ENCODE measurements at places on chromosomes 2 and 18.

DNA sequence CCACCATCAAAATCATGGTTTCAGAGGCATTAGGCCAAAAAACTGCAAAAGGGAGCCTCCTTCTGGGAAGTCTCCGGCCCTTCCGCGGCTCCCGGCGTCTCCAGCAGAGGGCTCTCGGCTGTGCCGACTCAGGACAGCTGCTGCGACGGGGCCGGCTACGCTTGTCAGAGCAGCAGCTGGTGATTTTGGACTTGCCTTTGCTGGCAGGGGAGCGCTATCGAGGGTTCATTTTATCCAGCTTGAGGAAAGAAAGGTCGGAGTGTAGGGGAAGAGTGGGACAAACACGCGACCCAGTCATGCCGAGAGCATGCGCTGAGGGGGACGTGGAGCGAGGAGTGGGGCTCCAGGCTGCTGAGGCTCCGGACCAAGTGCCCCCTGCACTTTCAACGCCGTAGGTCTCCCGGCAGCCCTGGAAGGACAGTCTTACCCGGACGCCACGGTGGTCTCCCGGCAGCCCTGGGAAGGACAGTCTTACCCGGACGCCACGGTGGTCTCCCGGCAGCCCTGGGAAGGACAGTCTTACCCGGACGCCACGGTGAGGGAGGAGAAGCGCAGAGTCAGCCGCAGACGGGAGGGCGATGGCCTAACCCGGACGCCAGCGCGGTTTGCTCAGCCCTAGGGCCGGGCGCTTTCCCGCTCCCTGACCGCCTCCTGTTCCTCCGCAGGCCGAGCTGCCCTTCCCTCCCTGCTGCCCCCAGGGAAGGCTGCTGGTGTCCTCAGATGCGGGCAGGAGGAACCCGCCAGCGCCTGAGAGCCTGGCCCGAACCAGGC is 21.7 kb downstream of the DDX18 start:
- DNase-seq, result peak; percentile 86

DNA sequence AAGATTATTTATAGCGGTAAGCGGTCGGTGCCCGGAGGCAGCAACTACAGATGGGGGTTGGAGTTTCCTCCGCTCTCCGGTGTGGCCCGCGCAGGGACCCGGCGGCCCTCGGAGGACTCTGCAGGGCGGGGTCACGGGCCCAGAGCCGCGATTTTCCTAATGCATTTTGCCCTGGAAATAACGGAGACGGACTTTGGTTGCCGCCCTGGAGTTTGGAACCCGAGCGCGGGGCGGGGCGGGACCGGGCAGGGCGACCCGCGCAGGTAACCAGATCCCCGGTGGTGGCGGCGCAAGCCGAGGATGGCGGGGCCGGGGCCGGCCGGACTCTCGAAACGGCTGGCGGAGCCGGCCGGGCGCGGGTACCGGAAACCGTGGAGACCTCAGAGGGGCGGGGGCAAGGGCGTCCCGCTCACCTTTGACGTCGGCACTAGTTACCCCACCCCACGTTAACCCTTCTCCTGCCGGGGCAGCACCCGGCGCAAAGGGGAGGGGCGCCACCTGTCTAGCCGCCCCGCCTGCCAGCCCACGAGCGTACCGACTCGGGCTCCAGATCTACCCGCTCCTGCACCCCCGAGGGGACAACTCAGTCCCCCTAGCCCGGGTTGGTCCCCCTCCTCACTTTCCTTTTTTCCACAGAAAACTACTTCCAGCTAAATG is 2.9 kb downstream of the CYP26B1 start:
- no peak for DNase-seq

- no peak for DNase-seq
Observed at GRCh38 chr2:6657855-6658254, 207.9 kb downstream of the CMPK2 start.

- no peak for DNase-seq
Observed at GRCh38 chr2:135162786-135163185, 110.7 kb downstream of the RAB3GAP1 start.

DNA sequence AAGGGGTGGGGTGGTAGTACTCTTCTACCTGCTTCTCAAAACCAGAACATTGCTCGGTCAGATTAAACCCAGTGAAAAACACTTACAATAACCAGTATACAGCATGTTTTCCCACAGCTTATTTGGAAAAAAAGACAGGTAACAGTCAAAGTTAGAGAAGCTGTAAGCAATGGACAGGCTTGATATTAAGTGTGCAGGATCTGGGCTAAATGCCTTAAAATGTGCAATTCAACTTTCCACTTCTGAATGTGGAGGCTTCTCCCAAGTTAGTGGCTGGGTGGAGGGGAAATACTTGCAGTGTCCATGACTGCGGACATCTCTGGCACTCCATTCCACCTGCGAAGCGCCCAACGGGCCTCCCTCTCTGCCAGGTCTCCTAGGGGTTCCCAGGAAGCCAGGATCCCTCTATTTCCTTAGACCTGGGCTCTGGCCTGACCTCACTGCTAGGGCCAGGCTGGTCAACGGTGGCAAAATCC is 5.3 kb downstream of the ZEB2 start:
- no peak for DNase-seq

GRCh38 chr2:120680136-120680761 is 55.4 kb upstream of the GLI2 start:
- peak; percentile 93 for DNase-seq

- no peak for DNase-seq
Observed at GRCh38 chr18:32669549-32670165, 103.2 kb downstream of the KLHL14 start.

DNA sequence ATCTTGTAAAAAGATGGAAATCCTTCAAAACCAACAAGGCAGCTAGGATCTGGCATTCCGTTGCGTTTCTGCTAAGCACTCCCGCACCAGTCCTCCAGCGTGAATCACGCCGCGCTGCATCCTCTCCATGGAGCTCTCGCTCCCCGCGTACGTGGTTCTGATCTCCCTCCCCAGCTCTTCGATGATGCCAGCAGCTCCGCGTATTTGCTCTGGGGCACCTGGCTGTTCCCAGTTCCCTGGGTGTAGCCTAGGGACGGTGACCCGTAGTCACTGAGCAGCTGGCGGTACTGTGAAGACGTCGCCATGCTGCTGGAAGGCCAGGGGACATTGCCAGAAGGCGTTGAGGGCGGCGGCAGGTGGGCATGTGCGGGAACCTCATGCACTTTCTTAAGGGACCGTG is 407.5 kb downstream of the RNF144A start:
- no peak for DNase-seq

GRCh38 chr2:10541081-10541480 is 93.0 kb upstream of the ODC1 start:
- no peak for DNase-seq

DNA sequence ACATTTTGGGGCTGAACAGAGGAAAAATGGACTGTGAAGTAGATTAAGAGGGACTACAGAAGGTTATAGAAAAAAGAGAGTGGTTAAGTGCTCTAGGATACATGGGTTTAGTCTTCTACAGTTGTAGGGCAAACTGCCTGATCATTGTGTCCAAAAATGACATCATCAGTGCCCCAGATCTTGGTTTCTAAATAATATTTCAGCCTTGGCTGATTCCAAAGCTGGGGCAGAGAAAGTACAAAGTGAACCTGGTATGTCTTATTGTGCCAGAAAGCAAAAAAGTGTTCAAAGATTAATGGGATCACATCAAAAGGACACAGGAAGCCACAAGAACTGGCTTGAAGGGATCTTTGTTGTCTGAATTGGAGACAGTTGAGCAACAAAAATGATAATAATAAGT is 97.1 kb upstream of the ZNF521 start:
- DNase-seq, result no peak

- peak; percentile 7 for DNase-seq
Observed at GRCh38 chr18:61531182-61531581, 198.0 kb downstream of the CDH20 start.

- DNase-seq, result no peak
Observed at GRCh38 chr18:57705832-57706595, 84.4 kb upstream of the NARS1 start.

- DNase-seq, result no peak
Observed at GRCh38 chr18:62585274-62586150, 62.7 kb downstream of the ZCCHC2 start.

GRCh38 chr2:193584522-193584938 is 1389.8 kb upstream of the TMEFF2 start:
- DNase-seq, result peak; percentile 63
